Neural crest cell (in vitro differentiated cells): ENCODE measurements at places on chromosomes 7 and 10.

DNA sequence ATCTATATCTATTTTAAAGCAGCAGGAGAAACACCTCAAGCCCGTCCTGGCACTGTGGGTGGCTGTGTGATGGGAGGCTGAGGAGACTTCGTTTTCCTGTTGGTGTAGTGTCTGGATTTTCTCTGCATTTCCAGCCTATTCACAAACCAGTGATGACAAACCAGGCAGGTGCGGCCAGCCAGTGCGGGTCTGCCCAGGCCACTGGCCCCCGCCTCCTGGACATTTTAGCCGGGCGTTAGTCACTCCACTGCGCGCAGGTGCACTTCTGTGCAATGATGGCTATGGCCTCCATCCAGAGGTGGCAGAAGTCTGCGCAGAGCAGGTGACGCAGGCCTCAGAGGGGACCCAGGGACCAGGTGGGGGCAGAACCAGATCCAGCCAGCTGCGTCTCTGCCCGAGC lies 64.9 kb upstream of the PITRM1 start:
- no peak for DNase-seq

DNA sequence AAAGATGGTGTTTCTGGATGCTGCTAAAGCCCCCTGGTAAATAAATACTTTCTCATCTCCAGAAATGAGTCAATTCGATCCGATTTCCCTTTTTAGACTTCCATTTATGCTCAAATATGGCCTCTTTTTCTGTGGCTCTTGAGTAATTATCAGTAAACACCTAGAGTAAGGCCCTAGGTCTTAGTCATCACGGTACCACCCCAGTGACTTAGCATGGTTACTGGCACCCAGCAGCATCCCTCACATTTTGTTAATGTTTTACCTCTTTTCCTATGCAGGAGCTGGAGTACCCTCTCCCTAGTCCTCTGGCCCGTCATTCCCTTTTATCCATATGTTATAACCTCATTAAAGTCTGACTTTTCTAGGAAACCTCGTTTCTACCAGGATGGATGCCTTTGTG lies 19.5 kb downstream of the CHN2 start:
- DNase-seq: no peak

- no peak for DNase-seq
Observed at GRCh38 chr7:73704640-73705550, 14.6 kb downstream of the STX1A start.

DNA sequence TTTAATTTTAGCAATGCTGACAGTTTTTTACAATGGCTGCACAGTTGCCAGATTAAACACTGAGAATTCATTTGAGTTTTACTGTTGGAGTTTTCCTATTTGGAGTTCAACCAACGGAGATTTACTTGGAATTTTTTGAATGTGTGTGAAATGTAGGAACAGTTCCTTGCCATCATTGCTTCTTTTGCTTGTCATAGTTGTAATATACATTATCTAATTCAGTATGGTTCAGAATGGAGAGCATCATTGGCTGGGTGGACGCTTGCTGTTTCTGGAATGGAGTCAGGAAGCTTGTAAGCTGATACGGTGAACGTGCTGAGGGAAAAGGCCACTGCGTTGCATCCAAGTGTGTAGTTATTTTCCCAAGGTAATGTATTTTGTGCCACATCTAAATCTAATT lies 404.3 kb upstream of the KLF6 start:
- no peak for DNase-seq

- DNase-seq: no peak
Observed at GRCh38 chr7:136023134-136023869, 46.1 kb upstream of the MTPN start.

DNA sequence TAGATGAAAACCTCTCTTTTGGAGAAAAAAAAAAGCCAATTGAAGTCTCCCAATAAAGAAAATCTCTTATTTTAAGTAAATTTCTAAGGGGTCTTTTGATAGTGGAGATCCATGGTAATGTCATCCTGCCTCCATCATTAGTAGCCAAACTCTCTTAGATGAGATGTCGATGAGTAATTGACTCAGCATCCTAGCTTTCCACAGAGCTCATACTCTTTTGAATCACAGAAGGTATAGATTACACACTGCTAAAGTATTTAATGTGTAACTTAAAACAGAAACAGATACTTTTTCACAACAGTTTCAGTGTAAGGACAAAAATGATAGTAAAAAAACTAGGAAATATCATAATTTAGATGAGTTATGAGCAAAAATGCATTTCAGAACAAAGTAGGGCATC lies 19.4 kb downstream of the MAGI2 start:
- no peak for DNase-seq

- DNase-seq: no peak
Observed at GRCh38 chr10:115321360-115321759, 228.2 kb downstream of the ATRNL1 start.

GRCh38 chr10:53716156-53716555 lies 943.6 kb upstream of the MBL2 start:
- no peak for DNase-seq

DNA sequence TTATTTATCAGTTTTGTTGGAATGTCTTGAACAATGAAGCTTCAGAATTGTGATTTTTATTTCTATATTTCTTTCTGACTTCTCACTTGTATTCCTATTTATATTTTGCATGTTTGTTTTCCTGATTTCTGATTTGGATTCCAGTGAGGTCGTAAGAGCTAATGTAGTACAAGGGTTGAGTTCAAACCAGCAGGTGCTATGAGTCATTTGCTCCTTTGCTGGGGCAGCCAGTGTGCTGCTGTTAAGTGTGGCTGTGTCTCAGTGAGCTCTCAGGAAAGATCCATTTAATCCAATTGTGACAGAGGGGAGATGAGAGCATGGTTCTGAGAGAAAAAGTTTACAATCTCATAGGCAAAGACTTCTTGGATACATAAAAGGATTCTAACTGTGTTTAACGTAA lies 48.6 kb downstream of the MCU start:
- no peak for DNase-seq

DNA sequence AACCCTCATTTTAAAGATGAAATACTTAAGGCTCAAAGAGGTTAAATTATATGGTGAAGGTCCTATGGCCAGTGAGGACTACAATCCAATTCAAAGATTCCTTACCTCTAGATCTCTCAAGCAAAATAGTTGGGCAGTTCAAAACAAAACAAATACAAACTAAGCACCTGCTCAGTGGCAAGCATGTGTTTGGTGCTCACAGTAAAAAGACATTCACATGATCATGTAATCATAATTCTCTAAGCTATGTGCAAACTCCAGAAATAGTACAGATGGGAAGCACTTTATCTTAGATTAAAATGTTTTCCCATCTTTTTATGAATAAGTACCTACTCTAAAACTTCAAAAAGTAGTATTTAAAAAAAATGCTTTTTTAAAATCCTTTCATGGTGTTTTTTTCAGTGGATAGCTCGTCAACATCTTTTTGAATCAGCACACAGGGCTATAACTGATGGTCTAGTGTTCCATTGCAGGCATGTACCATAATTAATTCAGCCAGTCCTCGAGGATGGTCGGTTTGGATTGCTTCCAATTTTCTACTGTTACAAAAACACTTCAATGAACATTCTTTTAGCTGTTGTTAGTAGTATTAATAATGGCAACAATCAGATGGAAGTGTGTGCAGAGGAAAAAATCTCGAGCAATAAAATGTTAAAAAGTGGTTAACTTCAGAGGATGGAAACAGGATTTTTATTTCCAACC lies 58.4 kb downstream of the CHCHD3 start:
- no peak for DNase-seq

GRCh38 chr10:3446221-3446620 lies 273.6 kb upstream of the PITRM1 start:
- DNase-seq: no peak

DNA sequence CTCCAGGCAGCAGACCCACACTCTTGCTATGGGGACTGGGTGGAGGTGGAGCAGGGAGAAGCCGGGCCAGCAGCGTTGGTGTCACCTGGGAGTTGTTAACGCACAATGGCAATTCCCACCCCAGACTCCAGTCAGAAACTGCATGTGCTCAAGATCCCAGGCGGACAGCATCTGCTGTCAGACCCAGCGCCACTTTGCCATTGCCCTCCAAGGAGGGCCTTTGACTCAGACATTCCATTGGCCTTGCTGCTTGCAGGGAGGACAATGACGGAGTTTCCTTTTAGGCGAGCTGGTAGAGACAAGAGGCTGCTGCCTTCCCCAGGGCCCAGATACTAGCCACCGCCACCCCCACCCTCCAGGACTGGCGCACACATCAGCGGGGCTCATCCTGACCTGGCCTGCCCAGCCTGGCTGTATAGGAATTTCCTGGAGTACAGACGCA lies 34.5 kb downstream of the ZNF775 start:
- DNase-seq: no peak

GRCh38 chr10:34251177-34251576 lies 563.9 kb downstream of the PARD3 start:
- DNase-seq: no peak

- DNase-seq: no peak
Observed at GRCh38 chr7:70951271-70951962, 180.5 kb upstream of the GALNT17 start.

DNA sequence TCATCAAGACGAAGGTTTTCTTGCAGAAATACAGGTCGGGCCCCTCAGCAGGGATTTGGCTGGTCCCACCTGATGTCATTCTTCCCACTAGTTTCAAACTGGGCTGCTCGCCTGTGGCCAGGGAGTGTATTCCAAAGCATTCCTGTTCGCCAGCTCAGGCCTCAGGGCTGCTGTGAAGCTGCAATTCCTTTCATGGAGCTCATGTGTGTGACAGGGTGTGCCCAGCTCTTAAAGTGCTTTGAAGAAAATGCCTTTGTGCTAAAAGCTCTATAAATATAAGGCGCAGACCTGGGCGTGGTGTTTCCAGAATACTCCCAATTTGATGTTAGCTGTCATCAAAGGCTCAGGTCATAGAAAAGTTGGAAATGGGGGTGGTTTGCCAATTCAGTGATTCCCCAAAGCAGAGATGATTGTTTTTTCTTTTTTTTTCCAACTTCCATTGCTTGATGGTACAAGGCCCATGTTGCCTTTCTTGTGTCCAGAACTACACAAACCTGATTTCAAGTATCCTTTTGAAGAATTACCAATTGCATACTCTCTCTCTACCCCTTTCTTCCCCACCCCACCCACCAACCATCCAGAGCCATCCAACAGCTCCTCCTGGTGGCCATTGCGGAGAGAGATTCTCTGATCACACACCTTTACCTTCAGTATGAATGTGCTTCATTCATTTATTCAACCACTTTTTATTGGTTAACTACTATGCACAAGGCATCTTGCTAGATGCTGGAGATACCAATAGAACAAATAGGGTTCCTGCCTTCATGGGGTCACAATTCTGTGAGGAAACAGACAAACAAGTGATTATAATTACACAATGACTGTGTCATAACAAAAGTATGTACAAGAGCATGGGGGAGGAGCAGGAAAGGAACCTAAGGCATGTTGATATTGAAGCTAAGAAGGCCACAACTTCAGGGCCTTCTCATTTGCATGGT lies 297.3 kb upstream of the LYZL1 start:
- DNase-seq: peak; percentile 34

- no peak for DNase-seq
Observed at GRCh38 chr7:70512144-70512543, 619.8 kb upstream of the GALNT17 start.

DNA sequence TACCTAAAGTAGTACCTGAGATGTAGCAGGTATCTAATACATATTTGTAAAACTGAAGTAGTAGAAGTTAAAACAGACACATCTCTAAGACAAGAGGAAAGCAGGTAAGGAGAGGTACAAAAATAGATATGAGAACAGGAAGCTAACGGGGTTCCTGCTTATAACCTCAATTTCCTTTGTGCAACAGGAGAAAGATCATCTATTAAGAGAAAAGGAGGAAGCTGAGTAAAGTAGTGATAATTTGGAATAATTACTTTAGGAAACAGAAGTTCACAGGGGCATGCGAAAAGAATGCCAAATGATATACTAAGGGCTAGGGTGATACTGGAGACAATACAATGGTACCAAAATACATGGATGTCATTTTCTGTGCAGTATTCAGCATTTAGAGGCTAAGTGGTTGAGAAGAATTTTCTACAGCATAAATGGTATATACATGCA lies 108.7 kb downstream of the NRBF2 start:
- DNase-seq: no peak

DNA sequence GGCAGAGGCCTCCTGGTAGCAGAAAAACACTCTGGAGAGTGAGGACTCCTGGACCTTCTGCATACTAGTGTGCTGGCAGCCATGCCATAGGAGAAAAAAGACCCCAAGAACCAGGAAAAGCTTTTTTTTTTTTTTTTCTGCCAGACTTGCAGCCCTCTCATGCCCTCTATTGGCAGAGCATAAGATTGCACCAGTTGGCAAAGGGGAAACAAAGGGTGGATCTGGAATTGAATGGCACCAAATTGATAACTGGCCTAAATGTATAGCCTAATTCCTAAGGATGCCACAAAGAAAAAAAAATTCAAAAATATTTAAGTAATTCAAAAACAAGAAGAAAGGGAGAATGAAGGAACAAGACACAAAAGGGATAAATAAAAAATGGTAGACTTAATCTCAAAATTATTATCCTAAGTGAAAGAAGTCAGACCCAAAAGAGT lies 112.5 kb upstream of the GHITM start:
- peak; percentile 38 for DNase-seq

DNA sequence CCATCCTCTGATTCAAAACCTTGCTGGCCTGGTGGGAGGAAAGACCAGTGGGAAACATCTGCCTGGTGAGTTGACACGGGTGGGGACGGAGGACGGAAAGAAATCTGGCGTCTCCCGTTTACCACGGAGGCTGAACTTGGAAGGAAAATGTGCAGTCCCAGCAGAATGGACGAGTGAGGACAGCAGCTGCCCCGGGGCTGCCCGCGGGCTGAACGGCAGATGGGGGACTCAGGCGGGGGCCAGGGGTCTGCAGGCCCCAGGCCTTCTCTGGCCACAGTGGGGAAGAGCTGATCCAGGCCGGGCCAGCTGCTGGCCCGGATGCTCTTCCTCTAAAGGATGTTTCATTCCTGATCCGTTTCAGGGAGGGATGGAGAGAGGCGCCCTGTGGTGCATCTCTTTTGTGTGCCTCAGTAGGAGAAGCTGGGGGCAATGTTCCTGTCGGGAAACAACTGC lies 147.5 kb upstream of the CHST15 start:
- no peak for DNase-seq

DNA sequence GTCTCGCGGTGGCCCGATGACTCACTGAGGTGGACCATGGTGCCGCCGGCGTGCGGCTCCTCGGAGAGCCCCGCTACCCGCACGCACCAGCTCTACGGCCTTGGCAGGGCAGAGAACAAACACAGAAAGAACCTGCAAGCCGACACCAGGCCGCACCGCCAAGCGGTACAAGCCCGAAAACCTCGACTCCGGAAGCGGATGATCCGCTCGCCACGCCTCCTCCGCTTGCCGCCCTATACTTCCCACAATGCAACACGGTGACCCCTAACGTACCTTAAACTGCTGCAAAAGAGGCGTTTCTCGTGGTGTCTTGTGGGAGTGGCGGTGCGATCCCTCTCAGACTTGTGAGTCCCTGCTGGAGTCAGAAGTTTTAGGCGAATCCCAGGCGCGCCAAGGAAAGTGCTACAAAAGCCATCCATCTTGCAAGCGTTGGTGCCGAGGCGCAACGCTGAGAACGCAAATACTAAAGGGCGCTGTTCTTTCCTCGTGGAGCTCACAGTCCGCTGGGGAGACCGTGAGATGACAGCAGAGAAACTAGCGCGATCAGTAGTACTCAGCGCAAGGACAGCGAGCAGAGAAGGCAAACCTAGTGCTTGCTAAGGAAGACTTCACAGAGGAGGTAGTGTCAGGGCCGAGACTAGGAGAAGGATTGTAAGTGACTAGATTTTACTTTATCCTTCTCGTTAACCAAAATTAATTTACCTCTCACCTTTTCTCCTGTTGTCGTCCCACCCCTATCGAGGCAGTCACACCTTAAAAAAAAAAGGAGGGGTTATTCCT lies at the start of gene MRPS16:
Gene MRPS16, minus strand, starts transcription at position 200 of the 780 bp plus-strand sequence. Its CDS starts 162 bp downstream, at position 38.
- DNase-seq: peak; percentile 86
